ENCODE measurements at places on chromosomes 7 and 10. TPM values are rescaled to one million over a fixed set of nuclear protein-coding genes. Genes with fewer than 3 reads are reported as not detected.

DNA sequence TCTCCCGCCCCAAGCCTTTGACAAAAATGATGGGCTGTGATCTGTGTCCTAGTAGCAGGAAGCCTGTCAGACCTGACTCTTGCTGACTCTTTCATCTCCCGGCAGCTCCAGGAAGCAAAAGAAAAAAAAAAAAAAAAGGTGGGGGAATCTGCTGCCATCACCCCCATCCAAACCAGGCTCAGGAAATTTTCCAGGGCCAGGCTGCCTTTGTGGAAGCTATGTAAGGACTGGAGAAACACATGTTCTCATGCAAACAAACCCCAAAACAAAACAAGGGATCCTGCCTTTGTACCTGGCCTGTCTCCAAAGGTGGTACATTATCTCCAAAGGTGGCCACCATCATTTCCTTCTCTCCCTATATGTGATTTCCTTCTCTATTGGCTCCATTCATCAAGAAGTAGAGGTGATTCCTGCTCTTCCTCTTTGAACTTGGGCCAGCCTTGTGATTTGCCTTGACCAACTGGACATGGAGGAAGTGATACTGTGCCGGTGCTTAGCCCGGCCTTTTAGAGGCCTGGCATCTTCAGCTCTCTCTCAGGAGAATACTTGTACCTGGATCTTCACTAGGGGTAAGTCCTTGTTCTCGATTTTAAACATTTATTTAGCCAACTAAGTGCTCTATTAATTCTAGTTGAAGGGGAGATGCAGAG lies 192.2 kb upstream of the SVIL start:
- no peak for DNase-seq

- no peak for DNase-seq
Observed at GRCh38 chr10:60777696-60778213, 523 bp upstream of the CDK1 start.

EIF5AL1 gene
- total RNA-seq, result 0.52 TPM

- no peak for DNase-seq
Observed at GRCh38 chr10:65940816-65941662, 984.8 kb upstream of the LRRTM3 start.

- DNase-seq, result no peak
Observed at GRCh38 chr7:85222522-85222921, 35.7 kb upstream of the SEMA3D start.

DNA sequence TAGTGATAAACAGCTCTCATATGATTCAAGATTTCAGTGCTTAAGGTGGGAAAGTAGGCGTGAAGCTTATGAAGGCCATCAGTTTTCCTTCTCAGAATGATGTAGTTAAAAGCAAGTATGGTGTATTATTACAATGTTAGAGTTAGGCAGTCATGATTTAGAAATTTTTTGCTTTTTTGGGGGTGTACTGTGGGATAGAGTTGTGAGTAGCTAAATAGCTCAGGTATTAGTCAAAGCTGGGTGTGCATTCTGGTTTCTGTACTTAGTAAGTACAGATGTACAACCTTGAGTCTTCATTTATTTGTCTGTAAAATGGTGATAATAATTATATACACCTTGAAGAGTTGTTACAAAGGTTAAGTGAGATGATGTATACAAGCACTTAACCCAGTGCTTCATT lies 52.2 kb downstream of the R3HCC1L start:
- no peak for DNase-seq

IFIT3 gene
- total RNA-seq, result 12.8 TPM

DNA sequence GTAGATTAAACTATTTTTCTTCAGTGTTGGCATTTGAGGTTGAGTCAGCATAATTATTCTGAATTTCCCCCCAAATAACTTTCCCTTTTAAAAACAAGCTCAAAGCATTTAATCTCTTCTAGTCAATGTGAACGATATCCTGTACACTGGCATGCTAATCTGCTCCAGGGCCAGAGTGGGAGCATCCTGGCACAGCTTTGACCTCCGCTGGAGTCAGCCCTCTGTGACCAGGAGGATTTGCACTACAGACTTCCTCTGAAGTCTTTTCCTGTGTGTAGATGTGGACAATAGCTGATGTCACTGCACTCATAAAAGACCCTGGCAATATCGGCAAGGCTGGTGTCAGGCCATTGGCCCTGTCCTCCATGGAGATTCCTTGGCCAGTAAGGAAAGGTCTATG lies 340.2 kb downstream of the CDC14C start:
- peak; percentile 6 for DNase-seq
